Thyroid gland (tissue), 4 donors: ENCODE measurements at places on chromosomes 1 and 21.

GRCh38 chr1:197519741-197520334 is 251.8 kb downstream of the CRB1 start:
- DNase-seq = no peak

DNA sequence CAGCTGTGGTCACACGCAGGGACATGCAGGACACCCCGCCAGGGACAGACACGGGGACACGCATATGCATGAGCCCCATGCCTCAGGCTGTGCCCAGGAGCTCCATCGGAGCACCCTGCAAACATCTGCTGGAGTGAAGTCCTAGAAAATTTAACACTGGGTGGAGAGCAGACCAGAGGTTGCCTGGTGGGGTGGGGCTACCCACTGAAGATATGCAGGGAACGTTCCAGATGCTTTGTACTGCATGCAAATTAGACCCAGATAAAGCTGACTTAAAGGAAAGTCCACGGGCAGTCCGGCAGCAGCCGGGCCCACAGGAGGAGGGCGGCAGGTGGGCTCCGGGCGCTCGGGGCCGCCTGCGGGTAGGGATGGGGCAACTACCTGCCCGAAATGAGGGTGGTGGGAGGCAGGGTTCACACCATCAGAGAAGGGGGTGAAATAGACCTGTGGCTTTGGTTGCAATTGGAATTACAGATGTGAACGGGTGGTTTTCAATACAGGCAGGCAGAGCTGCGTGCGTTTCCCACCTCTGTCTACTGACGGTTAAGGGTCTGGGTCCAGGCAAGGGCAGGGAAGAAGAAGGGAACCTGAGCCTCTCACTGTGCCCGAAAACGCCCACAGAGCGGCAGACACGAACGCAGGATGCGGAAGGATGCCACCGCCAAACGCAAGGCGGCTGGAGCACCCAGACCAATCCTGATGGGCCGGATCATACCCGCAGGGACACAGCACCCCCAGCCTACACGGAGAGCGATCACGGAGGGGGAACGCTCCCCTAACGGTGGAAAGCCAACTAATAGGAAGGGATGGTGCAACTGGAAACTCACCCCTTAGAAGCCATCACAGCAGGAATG is 21.0 kb downstream of the CFAP74 start:
- DNase-seq = no peak

- no peak for DNase-seq
These were observed 143.0 kb downstream of the ELAVL4 start for GRCh38 chr1:50251702-50252101.

DNA sequence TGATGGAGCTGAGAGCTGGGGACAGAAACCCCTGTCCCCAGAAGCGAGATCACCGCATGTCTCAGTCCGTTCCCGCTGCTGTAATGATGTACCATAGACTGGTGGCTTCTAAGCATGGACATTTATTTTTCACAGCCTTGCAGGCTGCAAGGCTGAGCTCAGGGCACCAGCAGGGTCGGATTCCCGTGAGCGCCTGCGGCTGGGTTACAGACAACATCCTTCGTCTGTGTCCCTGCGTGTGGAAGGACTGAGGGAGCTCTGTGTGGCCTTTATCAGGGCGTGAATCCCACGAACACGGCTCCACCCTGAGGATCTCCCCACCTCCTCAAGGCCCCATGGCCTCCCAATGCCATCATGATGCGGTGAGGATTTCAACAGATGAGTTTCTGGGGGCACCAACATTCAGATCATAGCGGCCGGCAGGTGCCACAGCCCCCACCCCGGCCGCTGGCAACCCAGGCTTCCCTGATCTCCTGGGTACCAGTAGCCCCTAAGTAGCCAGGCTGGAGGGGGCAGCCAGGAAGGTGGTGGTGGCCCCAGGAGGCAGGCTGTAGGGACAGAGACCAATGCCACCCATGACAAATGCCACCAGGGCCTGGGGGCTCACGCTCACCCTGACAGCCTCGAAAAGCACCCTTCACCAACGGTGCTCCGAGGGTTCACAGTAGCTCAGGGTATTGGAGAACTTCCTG is 104.4 kb downstream of the CRYAA start:
- DNase-seq = no peak

- no peak for DNase-seq
These were observed 3.8 kb upstream of the PRELP start for GRCh38 chr1:203471841-203472240.

DNA sequence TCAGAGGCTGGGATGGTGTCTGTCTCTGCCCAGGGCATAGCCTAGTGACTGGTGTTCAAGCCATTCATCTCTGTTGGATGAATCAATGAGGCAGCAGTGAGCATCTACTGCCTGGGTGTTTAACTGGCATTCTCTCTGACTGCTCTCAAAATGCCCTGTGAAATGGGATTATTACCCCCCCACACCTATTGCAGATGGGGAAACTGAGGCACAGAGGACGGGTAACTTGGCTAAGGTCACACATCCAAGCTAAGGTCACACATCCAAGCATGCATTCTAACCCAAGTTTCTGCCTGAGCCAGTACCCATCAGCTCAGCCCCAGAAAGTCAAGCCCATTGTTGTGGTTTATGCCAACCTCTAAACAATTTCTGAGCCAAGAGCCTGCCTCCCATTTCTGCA is 5.0 kb downstream of the TTC39A start:
- DNase-seq = no peak

DNA sequence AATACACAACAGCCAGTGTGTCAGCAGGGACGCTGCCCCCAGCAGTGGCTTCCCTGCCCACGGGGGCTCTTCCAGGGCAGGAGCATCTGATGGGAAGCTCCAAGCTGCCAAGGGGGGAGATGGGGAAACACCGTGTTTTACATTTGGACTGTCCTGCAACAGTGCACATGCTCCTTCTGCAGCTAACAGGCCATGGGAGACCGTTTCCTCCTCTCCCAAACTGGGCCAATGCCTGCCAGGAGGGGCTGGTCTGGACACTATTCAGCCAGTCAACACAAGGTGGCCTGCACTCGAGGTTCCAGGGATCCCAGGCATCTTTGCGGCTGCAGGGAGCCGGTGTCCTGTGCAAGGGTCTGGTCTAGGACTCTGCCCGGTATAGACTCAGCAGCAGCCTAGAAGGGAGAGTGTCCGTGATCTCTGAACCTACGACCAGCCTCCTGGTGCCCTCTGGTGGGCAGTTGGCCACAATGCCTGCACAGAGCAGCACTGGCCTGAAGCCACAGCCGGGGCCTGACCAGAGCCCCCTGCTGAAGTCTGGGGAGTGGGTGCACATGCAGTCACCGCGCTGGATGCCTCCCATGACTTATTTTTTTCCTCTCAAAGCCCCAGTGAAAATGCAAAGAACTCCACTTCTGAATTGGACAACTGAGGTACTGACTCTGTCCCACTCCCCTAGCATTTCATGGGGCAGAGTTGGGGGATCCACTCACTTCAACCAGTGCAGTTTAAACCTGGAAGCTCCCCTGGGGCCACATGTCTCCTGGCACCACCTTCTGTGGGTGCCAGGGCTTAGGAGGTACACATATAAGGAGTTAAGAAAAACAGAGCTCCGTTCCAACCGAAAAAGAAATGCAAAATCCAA is 33.3 kb downstream of the RCC2 start:
- peak; percentile 58 for DNase-seq

DNA sequence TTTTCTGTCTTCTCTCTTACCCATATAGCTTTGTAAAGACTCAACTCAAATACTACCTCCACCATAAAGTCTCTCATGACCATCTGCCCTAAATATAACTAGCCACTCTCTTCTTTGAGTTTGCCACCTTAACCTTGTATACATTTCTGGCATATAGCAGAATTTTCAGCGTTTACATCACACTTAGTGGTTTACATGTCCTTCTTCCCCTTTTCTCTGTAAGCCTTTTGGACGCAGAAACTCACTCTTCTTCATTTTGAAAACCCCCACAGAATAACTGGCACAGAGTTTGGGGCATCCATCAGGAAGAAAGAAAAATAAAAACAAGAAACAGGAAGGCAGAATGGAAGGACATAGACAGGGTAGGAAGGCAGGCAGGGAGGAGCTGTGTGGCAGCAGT is 131.8 kb upstream of the DUSP10 start:
- DNase-seq = no peak

DNA sequence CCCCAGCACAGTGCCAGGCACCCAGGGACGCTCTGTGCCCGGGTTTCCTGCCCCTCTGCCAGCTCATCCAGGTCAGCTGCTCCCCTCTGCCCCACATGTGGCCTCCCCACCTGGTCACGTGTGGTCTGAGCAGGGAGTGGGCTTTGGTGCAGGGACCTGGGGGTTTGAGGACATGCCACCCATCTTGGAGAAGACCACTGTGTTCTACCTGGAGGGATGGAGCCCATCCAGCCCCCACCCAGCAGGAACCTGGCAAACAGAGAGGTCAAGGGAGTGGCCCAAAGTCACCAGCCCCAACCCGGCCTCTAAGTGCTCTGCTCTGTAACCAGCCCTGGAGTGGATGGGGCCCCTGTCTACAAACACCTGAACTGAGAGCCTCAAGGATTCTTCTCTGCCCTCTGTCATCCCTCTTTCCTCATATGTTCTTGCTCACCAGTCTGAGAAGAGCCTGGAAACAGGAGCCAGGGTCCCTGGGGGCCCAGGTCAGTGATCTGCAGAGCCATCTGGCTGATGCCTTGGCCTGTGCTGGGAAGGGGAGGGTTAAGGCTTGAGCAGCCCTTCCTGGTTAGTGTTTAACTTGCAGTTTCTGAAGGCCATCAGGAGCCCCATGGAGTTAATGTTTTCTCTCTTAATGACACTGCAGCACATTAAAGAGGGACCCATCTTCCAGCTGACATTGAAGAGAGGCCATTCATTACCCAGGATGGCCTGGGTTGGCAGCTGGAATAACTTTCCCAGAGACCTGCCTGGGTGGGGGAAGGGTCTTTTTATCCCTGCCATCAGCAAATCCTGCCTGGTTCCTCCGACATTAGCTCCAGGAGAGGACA is 235.4 kb downstream of the PTPRU start:
- DNase-seq = no peak

GRCh38 chr1:10734375-10734774 is 62.1 kb downstream of the CASZ1 start:
- no peak for DNase-seq

DNA sequence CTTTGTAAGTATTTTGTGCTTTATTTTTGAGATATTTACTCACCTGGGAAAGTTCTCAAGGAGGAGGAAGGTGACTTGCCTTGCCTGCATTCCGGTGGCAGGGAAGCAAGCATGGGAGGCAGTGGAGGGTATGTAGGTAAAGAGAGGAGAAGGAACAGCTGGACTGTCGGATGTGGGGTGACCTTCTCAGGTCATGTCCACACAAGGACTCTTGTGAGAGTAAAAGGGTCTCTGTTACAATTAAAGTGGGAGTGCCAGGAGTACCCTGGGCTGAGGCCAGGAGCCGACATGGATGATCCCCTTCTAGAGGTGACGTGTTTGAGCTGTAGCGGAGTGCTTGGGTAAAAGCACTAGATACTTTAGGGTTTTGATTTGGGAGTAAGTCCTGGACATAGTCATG is 25.0 kb downstream of the UBE4B start:
- peak; percentile 48 for DNase-seq

GRCh38 chr21:26087223-26087918 is 83.2 kb downstream of the APP start:
- DNase-seq = no peak

DNA sequence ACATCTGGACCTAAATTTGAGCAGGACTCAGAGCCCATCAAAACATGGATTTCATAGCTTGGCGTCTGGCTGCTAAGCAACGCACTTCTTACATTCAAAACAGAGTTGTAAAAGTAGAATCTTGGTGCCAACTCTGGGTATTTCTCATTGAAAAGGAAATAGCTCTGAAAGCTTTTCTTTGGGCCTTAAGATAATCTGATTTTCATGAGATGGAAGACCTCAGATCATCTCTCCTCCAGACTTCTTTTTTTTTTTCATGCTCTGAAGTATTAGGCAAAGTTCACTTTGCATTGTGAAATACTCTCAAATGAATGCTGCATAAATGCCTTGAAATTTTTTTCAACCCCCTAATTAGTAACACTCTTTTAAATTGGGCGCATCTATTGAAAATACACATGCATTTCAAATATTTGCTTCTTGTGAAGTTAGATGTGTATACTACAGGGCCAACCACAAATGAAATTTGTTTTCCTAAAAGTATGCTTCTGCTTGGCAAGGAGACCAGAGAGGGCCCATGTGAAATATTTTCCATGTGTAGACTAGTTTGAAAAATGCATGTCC is 4.2 kb downstream of the ADAMTS5 start:
- no peak for DNase-seq

DNA sequence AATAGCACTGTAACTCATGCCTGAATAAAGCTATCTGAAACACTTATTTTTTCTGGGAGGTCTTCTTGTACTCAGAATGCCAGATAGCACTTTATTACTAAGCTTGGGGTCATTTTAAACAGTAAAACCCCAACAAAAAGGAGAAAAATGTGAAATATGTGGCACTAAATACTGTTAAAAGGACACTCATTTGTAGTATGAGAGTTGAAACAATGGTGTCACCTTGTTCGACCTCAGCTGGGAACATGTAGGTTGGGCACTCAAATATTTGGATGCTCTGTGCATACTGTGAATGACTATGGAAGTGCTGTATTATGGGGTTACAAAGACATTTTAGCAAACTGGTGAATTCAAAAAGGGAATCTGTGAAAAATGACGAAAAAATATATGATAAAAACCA is 53.9 kb downstream of the SELENOF start:
- no peak for DNase-seq
